ENCODE measurements at places on chromosomes 5 and 9.

DNA sequence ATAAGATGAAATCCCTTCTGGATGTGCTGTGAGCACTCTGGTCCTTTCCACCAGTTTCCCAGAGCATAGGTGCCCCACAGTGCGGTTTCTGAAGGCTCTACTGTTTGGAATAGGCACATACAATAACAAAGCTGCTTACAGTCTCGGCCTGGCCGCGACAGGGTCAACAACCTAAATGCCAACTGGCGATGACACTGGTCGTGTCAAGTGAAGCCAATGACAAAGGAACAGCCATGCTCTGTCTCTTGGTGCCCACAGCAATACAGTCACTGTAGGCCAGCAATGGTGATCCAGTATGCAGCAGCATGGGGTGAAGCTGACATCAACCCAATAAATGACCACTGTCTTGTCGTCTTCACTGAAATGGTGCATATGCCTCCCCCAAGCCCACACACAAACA, 47.8 kb upstream of the EQTN start:
- DNase-seq = no peak

- DNase-seq = no peak
These were observed 35.5 kb downstream of the BHMT start for GRCh38 chr5:79147076-79147475.

DNA sequence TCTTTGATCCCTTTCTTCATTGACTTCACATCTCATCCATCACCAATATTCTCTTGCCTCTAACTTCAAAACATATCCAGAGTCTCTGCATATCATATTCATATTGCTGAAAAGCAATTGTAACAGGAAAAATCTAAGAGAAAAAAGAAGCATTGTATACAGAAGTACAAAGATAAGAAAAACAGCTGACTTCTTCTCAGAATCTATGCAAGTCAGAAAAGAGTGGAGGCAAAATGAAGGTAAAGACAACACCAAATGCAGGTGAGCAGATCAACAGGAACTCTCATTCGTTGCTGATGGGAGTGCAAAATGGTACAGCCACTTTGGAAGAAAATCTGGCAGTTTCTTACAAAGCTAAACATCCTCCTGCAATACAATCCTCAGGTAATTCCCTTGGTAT, 155.6 kb downstream of the PHF2 start:
- DNase-seq = no peak

DNA sequence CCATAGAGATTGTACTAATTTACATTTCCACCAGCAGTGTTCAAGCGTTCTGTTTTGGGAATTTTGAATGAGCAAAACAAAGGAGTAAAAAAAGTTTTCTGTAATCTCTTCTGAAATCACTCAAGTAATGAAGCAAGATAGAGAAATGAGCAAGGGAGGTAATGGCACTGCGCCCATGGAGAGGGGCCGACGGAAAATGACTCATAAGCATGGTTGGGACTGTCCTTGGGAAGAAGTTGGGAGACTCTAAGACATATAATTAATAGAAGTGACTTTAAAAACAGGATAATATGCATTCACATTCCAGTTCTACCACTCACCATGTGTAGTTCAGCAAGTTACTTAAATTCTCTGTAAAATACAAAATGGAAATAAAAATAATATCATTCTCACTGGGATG, 62.5 kb upstream of the C5orf46 start:
- DNase-seq = no peak

GRCh38 chr9:98885575-98886295, 58.0 kb upstream of the COL15A1 start:
- DNase-seq = no peak

DNA sequence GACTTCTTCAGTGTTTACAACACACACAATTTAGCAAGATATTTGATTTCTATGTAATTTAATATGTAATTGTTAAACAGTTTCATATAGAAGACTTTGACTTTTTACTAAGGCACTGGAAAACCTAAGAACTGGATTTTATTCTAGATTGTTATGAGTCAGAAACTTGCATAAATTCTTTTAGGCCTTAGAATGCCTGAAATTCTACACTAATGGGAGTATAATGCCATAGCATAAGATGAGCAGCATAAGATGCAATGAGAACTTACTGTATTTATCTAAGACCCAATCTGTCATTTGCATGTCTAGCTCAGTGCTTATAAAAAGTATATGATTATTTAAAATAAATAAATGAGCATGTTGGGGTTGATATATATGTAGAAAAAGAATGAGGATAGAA, 285.2 kb downstream of the CDH12 start:
- no peak for DNase-seq

DNA sequence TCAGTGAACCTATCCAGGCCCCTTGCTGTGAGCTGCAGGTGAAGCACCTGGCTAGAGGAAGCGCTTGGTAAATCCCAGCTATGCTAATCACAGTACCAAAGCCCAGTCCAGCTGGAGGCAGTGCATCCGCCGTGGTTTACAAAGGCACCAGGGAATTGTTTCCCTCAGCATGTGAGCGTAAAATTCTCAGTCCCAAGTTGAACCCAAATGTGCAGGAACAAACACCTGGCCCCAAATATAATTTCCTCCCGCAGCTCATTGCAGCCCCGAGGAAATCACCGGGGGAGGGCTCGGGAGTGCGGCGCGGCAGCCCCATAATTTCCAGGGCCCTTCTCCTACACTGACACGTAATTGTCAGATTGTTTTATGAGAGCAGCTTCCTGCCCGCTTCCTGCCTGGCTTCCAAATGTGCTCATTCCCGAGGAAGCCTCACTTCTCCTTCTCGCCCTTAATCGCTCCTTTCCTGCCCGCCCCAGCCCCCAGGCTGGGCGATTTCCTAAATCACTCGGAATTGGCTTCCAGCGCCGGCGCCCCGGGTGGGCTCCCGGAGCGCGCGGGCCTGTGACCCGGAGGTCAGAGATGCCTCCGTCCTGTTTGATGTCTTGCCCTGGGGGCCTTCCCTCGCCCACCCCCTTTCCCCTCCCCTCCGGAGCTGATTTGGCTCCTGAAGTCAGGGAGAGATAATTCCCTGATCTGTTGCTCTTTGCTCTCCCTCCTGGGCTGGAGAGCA, 134.4 kb downstream of the FGF1 start:
- DNase-seq = no peak

DNA sequence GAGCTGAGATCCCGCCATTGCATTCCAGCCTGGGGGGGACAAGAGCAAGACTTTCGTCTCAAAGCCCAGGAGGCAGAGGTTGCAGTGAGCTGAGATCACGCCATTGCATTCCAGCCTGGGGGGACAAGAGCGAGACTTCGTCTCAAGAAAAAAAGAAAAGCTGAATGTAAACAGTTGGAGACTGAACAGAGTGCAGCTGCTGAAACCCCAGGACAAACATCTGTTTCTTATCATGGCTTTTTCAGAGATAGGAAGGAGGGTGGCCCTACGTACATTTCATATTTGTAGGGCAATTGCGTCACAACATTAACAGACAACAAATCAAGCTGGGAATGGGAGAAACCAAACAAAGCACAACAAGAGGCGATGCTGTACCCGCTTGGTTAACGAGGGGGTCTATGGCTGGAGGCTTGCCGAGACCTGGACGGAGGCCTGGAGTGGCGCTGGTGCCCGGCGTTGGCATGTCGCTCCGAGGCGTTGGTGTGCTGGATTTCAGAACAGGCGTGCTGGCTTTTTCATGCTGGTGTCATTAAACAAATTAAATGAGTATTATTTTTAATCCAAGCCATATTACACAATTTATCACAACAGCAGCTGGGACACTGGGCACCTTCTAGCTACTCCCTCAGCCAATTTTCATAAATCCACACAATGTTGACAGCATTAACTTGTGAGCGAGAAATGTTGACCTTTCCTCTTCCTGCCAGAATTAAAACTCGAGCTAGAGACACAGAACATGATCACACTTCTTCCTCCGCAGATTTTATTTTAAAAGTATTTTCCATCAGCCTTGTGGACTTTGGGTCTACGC, 76.1 kb downstream of the TLE1 start:
- DNase-seq = no peak

DNA sequence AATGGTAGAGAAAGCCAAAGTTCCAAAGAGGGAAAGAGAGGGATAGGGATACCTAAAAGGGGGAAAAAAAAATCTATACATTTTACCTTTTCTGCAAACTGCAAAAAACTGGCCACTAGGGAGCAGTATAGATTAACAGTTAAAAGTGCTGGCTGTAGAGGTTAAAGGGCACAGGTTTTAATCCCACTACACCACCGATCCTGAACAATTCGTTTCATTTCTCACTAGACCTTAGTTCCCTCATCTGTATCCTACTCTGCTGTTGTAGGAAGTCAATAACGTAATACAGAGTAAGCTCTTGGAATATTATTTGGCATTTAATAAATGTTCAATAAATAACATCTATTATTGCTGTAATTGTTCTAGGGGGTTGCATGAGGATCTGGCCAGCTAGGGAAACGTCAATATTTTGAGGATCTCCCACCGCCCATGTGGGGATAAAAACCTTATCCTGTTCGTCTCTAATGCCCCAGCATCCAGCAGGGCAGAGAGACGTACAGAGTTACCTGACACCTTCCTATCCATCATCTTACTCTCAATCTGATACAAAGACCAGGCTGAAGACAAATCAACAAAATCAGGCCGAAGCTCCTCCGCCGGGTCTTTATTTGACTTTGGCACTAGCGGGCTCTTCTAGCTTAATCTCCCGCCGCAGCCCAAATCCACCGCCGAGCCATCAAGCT, 757 bp downstream of the CDC26 start:
- DNase-seq = no peak

GRCh38 chr5:149464796-149465489, 85.9 kb upstream of the IL17B start:
- DNase-seq = no peak

DNA sequence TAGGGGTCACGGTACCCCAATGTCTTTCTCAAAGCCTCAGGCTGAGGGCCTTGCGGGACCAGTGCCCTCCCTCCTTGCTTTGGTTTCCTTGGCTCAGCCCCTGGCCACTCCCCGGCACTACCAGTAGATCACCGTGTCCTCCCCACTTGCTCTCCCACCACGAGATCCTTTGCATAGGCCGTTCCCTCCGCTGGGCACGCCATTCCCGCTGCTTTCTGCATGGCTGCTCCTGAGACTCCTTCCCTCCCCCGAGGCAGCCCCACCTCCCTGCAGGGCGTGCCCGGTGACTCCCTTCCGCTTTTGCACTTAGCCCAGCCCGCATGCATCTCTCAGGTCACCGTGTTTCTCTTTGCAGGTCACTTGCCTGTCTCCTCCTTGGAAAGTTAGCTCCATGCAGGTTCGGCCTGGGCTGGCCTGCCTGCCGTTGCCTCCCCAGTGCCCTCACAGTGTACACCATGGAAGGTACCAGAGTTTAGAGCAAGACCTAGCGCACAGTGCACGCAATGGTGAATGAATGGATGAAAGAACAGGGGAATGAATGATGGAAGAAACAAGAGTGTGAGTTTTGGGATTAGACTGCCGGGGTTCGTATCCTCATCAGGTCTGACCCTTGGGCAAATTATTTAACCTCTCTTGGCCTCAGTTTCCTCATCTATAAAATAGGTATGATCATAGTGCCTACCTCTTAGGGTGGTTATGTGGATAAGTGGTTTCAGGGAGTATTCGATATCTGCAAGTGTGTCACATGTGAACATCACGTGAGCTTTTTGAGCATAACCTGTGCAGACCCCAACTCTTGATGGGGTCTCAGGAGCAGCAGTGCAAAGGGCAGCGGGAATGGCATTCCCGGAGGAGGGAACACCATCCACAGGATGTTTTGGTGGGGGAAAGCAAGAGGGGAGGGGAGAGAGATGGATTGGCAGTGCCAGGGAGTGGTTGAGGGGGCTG, 214.3 kb downstream of the C9orf50 start:
- no peak for DNase-seq

- no peak for DNase-seq
These were observed 63.6 kb upstream of the VCAN start for GRCh38 chr5:83407931-83408330.

GRCh38 chr5:5523066-5523505, 100.6 kb downstream of the ICE1 start:
- no peak for DNase-seq

DNA sequence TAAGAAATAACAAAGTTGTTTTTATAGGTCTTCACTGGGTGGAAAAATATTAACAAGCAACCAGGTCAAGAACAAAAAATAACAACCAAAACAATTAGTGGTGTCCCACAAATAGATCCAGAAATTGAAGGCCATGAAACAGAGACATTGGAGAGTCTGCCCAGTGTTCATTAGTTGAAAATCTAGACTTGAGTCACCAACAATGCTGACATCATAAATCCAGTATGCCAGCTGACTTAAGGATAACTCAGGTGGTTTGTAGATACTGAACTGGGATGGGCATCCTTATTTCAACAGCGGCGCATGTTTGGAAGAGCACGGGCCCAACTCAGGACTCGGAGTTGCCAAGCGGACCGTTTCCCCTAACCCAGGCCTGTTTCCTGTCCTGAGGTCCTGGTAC, 80.7 kb upstream of the TNFAIP8 start:
- DNase-seq = no peak

- no peak for DNase-seq
These were observed 358.9 kb upstream of the RFX3 start for GRCh38 chr9:3884736-3885135.

- DNase-seq = no peak
These were observed 200.7 kb downstream of the FANCC start for GRCh38 chr9:95116808-95117204.

- DNase-seq = no peak
These were observed 265.2 kb upstream of the RASA1 start for GRCh38 chr5:87002485-87002884.

GRCh38 chr9:93134740-93135444, 841 bp upstream of the NINJ1 start:
- DNase-seq = no peak

DNA sequence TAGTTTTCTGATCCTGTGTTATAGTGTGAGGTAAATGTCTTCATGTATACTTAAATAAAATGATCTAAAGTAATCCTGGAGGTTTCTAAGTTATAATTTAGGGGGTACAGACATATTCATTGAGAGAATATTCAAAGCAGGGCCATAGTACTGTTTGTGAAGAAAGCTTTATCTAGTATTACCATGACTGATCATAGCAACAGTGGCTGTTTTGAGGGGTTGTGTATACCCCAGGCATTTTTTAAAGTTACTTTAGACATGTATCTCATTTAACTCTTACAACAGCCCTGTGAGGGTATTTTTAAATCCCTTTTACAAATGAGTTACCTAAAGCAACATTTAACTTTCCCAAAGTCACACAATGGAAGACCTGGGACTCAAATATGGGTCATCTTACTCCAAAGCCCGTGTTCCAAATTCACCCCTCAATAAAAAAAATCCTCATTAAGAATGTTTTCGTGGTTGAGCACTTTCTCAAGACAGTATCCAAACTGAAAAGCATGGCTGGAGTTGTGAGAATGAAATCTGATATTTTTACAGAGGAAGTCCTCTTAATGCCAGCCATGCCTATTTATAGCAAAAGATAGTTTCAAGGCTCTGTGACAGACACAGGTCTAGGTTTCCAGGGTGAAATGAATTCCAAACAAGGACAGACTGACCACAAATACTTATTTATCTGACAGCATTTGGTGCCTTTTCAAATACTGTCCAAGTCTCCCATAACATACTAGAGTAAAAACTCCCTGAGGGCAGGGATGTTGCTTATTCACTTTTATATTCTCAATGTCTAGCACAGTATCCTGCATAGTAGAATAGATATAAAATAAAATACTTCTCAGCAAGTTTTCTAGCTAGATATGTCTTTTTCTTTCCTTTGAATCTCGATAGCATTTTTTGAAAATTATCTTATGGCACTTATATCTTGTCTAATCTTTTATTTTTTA, 10.4 kb downstream of the STOM start:
- no peak for DNase-seq
